ENCODE measurements at places on chromosomes 11 and 22.

GRCh38 chr11:12085371-12086251 is 24.8 kb upstream of the MICAL2 start:
- no peak for DNase-seq

- no peak for DNase-seq
Observed at GRCh38 chr11:72637198-72637597, 37.0 kb downstream of the PDE2A start.

GRCh38 chr11:84142411-84142810 is 856.2 kb upstream of the CCDC90B start:
- DNase-seq = no peak

DNA sequence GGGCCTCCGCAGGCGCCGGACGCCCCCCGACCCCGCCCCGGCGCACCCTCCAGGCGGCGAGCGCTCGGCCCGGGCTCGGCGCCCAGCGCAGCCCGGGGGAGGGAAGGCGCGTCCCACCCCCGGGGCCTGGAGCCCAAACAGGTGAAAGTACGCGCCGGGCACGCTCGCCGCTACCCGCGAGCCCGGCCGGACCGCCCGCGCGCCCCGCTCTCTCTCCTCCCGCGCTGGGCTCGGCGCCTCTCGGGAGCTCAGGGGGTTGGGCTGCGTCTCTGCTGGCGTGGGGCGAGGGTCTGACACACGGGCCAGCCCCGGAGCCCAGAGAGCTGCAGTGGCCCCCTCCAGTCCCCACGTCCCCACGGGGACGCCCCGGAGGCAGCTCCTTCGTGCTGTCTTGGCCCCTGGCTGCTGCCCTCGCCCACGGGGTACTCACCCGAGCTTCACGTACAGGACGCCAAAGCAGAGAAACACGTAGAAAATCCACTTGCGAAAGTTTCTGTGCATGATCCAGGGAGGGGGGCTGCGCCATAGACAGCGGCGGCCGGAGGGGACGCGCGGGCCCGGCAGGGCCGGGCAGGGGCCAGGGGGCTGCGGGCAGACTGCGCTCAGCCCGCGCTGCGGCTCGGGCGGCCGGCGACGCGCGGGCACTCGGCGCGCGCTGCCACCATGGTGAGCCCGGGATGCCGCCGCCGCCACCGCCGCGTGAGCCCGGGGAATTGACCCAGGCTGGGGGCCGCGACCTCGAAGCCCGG is 534 bp downstream of the WNT7B start:
- no peak for DNase-seq

- DNase-seq = no peak
Observed at GRCh38 chr22:37887584-37888378, 18.3 kb upstream of the MICALL1 start.

DNA sequence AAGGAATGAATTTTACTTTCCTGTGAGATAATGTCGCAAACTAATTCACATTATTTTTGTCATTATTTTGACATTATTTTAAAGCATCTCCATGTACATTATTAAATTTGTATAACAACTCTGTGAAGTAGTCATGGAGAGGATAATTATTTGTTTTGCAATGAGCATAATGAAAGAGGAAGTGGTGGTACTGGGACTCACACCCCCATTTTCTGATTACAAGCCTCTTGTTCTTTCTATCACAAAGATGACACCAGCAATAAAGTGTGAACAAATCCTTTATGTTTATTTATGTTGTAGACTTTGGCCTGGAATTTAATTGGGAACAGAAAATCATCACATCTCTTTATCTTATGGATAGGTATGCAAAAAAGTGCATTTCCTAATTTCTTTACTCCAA is 522.6 kb downstream of the TMEM135 start:
- no peak for DNase-seq

- no peak for DNase-seq
Observed at GRCh38 chr11:123217897-123218296, 22.8 kb upstream of the CLMP start.

DNA sequence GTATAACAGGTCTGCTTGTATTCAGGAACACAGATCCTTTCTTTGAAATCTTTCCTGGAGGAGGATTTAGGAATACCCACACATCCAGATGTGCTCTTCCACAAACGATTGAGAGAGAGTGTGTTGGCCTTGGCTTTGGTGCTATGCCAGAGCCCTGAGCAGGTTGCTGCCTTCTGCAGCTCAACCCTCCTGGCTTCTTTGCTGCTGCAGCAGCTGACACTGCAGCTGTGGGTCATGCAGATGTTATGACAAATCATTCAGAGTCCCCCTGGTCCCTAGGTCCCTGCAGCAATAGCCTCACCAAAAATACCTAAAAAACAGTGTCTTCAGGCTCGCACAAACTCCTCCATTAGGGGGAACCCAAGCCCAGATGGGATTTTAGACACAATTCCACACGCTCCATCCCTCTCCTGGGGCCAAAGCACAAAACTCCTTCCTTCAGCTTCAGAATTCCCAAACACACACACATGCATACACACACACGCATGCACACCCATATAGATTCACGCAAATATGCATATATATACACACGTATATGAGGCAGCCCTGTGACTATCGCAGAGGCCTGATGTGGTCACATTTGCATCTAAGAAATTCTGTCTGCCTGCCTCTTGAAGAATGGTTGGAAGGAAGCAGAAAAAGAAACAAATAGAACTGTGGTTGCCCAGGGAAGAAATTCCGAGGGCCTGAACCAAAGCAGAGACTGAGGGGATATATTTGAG is 35.4 kb downstream of the SLN start:
- no peak for DNase-seq

GRCh38 chr11:3671334-3672254 is at the start of gene CHRNA10:
Gene CHRNA10 (minus strand): TSS chr11:3671384. CDS start chr11:3671312, 72 bp downstream.
- no peak for DNase-seq

GRCh38 chr11:41414771-41415440 is 44.5 kb downstream of the LRRC4C start:
- no peak for DNase-seq

GRCh38 chr11:12585861-12586260 is 88.4 kb upstream of the TEAD1 start:
- no peak for DNase-seq

DNA sequence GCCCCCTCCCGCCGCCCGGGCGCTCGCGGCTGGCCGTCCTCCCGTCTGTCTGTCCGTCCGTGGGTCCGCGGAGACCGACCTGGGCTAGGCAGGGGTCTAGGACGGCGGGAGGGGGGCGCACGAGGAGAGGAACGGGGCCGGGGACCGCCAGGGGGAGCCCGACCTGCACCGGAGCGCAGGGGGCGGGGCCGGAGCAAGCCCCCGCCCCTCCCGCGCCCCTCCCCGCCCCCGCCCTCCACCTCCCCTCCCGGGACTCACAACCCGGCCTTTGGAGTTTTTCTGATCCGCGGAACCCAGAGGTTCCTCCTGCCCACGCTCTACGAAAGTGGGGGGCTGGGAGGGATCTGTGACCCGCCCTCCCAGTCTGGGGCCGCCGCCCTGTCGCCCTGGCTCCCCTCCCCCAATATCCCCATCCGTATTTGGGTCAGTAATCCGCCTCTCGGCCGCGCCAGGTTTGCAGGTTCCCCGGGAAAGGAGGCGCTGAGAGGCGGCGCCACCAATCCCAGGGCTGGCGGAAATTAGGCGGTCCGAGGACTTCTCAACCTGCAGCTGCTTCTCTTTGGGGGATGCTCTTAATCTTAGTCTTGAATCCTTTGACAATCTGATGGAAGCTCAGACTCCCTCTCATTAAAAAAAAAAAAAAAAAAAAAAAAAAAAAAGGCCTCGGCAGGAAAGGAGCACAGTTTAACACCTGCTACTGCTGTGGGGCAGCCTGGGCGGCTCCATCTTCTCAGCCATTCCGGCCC is 925 bp upstream of the KCNJ11 start:
- DNase-seq = peak; percentile 72

GRCh38 chr11:117478926-117479325 is 151.3 kb downstream of the CEP164 start:
- DNase-seq = no peak

DNA sequence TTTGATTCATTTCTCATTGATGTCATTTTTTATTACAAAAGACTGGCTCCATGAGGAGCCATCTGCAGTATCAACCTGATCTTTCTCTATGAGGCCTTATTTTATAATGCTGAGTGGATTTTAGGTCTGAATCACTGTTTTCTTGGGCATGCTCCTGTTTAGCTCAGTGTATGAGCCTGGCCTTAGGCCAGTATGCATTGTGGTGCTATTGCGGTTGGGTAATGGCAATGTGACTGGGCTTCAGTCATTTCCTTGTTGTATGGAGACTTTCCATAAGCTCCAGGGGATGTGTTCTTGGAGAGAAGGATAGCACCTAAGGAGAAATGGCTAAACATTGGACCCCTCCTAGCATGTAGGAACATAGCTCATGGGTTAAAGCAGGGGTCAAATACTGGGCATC is 293.2 kb downstream of the NELL1 start:
- DNase-seq = no peak

DNA sequence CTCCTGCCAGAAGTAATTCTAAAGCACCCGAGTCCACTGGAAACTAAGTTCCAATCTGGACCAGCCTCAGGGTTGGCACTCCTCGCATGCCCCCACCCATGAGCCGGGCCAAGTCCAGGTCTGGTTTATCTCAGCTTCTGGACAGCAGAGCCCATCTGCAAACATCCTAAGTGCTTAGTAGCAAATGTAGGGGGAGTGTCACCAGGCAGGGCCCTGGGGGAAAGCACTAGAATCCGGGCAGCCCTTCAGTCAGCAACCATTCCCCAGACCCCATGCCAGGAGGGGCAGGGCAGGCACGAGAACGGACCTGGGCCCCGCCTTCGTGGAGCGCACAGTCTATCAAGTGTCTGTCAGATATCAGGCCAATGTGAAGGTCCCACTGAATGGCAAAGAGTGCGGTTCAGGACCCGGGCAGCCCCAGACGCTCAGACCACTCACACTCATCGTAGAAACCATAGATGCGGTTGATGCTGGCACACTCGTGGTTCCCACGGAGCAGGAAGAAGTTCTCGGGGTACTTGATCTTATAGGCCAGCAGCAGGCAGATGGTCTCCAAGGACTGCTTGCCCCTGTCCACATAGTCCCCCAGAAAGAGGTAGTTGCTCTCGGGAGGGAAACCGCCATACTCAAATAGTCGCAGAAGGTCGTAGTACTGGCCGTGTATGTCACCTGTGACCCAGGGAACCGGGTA is 1.3 kb downstream of the PPP1CA start:
- DNase-seq = no peak

DNA sequence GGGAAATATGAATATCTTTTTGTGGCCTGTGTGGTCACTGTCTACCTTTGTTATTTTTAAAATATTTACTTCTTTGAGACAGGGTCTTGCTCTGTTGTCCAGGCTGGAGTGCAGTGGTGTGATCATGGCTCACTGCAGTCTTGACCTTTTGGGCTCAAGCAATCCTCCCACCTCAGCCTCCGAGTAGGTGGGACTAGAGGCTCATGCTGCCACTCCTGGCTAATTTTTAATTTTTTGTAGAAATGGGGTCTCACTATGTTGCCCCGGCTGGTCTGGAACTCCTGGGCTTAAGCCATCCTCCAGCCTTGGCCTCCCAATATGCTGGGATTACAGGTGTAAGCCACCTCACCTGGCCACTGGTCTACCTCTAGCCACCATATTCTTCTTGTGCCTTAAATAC is 3.5 kb upstream of the EIF3D start:
- no peak for DNase-seq

- no peak for DNase-seq
Observed at GRCh38 chr11:93196816-93197379, 893 bp downstream of the SLC36A4 start.

GRCh38 chr11:34549271-34549670 is 35.7 kb upstream of the ELF5 start:
- no peak for DNase-seq

DNA sequence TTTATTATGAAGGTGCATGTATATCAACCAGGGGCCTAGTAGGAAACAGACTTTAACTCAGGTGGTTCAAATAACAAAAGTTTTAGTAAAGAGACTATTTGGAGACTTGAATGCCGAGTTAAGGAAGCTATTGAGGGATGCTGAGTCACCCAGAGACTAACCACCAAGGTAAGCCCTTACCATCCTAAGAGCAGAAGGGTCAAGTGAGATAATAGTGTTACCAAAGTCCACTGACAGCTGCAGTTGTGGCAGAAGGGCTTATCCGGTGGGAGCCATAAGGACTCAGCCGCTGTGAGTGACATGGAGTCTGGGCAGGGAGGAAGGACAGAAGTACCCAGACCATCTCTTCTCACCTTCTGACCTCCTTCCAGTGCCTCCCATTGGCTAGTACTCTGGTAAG is 134.0 kb downstream of the INSC start:
- no peak for DNase-seq

- DNase-seq = peak; percentile 50
Observed at GRCh38 chr11:88543902-88544655, 206.5 kb upstream of the CTSC start.

DNA sequence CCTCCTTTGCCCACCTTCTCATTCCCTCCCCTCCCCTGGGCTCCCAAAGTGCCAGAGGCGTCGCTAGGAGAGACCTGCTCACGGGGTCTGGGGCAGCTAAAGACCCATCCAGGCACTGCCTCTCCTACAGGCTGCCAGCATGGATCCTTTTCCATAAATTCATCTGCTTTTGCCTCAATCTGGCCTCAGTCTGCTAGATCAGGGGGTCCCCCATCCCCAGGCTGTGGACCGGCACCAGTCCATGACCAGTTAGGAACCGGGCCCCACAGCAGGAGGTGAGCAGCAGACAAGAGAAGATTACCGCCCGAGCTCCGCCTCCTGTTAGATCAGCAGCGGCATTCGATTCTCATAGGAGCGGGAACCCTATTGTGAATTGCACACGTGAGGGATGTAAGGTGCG is 12.3 kb downstream of the LTO1 start:
- no peak for DNase-seq

DNA sequence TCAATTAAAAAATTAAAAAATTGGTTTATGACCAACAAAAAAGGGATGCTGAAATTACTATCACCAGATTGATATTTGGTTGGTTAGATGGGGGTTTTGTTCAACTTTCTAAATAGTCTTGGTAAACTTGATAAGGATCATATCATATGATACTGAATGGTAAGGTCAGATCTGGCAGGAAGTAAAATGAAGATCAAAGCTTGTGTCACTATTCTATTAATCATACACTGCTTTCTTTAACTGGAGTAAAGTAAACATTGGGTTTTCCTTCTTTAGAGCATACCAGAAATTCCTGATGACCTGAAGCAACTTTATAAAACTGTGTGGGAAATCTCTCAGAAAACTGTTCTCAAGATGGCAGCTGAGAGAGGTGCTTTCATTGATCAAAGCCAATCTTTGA is 40.2 kb downstream of the RRM1 start:
- no peak for DNase-seq

DNA sequence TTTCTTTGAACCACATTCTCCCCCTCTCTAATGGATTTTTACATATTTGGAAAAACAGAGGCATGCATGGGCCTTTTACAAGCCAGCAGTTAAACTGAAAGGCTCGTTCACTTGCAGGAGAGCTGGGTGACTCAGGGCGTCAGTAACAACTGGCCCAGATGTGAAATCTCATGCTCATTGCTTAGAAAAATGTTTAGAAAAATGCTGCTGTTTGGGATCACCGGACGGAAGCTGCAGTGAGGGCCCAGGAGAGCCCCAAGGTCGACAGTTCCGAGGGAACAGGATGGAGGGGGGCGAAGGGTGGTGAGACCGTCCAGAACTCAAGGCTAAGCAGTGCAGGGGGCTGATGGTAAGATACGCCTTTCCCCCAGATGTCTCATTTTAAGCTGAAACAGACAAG is 41.7 kb upstream of the SMTN start:
- DNase-seq = no peak

- no peak for DNase-seq
Observed at GRCh38 chr11:58805065-58805464, 39.4 kb downstream of the GLYATL2 start.
